ENCODE measurements at places on chromosomes 5 and 9.
A peak's percentile ranks its signal among the peaks of the same experiment; 100 is the strongest.

DNA sequence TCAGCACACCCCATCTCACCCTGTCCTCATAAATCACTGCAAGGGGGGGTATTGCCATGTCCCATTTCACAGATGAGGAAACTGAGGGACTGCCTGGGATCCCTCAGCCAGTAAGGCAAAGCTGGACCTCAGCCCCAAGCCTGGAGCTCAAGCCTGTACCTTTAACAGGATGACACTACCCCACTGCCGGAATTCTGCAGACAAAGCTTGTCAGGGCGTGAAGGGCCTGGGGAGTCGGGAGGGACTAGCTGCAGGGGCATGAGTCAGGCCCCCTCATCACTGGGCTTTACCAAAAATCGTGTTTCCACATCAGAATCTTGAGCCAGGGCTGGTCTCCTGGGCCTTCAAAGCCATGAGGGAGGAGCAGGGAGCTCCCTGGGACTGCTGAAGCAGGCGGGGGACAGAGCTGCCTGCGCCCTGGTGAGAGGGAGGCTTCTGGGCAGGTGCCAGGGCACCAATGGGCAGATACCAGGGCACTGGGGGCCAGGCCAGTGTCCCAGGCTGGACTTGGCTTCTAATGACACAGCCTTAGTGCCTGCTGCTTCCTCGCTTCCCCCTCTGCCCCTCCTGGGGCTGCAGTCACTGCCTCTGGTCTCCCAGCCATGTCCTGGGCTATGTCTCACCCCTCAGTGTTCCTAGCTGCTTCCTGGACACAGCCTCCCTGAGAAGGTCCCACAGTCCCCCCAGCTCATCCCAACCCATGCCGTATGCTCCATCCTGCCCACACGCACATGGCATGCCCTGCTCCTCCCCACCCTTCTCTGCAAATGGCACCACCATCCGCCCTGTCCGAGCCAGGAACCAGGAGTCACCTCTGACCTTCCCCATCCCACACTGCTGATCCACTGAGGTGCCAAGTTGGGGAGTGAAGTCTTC lies 80.7 kb downstream of the LMX1B start:
- no peak for DNase-seq

DNA sequence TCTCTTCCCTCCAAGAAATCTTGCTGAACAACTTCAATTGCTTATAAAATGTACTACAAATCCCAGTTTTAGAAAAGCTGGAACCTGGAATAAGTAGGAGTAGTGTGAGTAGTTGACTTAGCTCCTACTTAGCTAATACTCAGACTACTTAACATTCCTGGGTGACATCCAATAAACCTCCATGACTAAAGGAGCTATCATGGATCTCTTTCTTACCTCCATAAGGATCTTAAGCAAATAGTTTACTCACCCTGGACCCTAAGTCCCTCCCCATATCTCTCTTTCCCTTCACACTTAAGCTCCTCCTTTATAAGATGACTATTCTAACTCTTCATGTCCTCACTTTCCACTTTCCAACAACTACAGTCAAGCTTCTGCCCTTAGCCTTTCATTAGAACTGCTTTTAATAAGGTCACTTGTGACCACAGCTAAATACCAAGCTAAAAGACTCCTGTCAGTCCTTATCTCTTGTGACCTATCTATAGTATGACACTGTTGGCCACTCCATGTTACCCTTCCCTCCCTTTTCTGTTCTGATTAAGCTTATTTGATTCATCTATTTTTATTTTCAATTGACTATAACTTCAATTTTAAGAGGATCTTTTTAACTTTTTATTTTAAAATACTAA lies 194.9 kb downstream of the RFX3 start:
- peak; percentile 40 for DNase-seq

GRCh38 chr9:130290291-130291181 lies 25.0 kb downstream of the HMCN2 start:
- no peak for DNase-seq

DNA sequence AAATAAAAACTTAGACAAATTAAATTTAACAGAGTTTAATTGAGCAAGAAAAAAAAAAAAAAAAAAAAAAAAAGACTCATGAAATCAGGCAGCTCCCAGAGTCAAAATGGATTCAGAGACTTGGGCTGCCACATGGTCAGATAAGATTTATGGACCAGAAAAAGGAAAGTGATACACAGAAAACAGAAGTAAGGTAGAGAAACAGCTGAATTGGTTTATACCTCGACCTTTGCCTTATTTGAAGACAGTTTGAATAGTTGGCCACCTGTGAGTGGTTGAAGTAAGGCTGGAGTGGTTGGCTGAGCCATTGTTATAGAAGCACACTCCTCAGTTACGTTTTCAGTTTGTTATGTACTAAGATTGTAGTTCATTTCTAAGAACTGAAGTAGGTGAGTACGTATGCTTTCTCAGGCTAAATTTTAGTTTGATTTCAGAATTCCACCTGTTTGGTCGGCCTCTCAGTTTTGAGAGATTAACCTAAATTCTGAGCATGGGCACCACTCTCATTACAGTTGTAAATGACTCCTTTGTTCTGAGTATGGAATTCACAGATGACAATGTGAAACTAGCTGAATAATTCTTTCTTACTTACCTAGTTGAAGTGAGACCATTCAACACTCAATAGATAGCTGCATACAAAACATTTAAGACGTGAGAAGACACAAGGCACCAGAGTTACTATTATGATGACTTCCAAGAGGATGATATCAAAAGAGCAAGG lies 149.0 kb downstream of the AOPEP start:
- DNase-seq: no peak

DNA sequence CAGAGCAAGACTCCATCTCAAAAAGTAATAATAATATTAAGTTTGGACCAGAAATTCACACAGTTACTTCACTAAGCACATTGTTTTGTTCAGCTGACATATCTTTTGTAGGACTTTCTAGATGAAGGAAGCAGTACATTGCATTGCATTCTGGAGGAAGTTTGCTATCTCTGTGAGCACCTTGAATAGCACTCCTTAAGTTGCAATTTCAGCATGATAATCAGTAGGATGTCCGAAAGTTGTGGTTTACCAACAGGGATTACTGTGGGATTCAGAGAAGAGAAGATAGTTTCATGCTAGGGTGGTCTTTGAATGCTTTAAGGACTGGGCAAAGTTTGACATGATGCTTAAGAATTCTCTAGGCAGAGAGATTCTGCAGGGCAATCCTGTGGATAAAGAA lies 18.4 kb upstream of the TTC23L start:
- DNase-seq: no peak

GRCh38 chr5:167802755-167803431 lies 488.6 kb upstream of the WWC1 start:
- peak; percentile 44 for DNase-seq

DNA sequence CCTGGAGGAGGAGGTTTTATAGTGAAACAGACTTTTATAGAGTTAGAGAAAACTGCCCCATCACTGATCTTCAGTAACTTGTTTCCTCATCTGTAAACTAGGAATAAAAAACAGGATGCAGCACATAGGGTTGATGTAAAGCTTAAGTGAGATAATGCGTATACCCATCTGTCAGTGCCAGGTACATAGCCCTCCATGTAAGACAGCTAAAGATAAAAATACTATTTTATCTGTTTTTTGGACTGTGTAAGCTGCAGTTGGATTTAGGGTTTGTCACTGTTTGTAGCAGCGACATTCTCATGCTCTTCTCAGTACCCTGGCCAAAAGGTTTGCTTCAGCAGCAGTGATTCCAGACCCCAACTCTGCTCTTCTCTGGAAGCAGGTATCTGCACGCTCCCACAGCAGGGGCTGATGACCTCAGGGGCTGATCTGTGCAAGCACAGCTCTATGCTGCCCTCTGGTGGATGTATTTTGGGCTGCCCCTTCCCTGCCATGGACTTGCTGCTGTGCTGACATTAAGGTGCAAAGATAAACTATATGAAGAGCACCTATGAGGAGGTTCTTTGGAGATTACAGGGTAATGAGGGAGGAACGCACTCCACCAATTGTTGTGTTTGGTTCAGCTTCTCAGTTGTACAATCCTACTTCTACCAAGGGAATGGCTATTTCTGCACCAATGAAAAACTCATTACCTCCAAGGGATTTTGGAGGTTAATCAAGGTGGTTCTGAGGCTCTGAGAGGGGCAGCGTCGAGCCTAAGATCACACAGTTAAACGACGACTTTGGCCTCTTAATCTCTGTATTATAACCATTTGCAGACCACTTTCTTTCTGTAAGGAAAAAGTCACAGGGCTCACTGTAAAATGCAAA lies 13.1 kb downstream of the HMHB1 start:
- DNase-seq: peak; percentile 53

DNA sequence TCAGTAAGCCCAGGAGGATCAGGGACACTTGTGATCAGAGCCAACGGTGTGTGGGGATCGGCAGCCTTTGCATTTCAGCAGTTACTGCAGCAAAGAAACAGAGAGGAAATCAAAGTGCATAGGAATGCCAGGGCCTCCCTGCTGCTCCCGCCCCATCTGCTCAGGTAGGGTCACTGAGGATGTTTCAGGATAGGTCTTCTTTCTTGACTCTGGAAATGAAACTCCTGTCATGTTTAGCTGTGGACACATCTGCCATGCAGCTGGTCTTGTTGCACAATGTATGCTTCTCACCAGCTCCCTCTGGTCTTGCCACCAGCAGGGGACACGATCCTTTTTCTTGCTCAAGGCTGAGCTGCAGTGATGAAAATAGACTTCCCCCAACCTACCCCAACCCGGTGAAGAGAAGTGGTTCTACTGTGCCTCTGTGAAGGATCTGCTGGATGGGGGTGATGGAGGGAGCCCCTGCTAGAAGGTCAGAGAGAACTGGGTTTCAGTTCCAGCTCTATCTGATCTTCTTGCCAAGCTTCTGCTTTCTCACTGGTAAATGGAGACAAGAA lies 185.2 kb upstream of the KLF4 start:
- peak; percentile 52 for DNase-seq

DNA sequence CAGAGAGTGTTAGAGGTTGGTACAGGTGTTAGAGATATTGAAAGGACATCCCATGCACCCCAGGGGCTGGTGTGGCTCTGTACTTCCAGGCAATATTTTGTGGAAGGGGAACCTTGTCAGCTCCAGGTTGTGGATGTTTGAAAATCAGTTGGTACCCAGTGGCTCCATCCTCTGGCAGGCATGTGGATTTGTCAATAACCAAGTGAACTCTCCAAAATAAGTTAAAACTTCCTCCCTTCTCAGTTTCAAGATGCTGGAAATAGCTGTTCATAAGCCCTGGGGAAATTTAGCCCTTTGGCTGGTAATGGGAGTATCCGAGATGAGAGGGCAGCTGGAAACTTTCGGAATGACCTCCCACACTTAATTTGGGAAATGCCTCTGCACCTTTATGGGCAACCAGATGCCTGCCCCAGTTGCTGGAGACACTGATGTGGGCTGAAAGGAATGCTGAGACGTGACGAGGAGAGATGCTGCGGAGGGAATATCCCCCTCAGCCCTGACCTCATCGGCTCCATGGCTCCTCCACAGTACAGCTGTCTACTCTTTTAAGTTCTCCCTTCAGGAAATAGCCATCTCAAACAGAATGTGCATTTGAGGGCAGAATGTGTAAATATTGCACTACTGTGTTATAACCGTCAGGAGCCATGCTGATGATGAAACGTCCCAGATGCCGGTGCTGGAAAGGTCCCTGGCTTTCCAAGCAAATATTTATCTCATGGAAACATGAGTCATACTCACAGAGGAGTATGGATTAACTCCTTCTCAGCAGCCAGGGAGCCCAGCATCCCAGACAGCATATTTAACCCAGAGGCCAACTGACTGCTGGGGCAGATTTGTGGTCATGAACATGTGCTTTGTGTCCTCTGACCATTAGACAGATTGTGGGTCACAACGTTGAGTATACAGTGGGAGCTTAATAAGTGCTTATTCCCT lies 29.5 kb downstream of the TGFBI start:
- peak; percentile 99 for DNase-seq

DNA sequence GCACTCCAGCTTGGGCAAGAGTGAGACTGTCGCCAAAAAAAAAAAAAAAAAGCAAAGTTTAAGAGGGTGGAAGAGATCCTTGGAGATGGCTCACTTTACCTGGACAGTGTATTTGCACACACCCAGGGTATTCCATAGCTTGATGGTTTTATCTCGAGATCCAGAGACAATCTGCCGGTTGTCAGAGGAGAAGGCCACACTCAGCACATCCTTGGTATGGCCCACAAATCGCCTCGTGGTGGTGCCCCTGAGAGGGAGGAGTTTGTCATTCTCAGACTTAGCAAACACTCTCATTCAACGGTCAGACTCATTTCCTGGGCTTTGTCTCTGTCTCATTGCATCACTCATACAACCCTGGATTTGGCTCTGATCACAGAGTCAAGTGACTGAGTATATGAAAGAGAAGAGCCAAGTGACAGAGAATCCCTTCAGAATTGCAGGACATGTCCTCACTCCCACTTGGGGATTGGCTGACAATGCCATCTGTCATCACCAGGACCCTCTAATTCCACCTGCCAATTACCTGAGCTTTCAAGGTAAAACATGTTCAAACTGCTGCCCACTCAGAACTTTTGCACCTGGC lies 2.2 kb downstream of the RACK1 start:
- DNase-seq: peak; percentile 67
